ENCODE measurements at places on chromosomes 16 and 17.

- DNase-seq, result no peak
These were observed 12.4 kb upstream of the GFAP start for GRCh38 chr17:44927696-44928095.

GRCh38 chr16:4944333-4945281, 7.7 kb upstream of the PPL start:
- no peak for DNase-seq

DNA sequence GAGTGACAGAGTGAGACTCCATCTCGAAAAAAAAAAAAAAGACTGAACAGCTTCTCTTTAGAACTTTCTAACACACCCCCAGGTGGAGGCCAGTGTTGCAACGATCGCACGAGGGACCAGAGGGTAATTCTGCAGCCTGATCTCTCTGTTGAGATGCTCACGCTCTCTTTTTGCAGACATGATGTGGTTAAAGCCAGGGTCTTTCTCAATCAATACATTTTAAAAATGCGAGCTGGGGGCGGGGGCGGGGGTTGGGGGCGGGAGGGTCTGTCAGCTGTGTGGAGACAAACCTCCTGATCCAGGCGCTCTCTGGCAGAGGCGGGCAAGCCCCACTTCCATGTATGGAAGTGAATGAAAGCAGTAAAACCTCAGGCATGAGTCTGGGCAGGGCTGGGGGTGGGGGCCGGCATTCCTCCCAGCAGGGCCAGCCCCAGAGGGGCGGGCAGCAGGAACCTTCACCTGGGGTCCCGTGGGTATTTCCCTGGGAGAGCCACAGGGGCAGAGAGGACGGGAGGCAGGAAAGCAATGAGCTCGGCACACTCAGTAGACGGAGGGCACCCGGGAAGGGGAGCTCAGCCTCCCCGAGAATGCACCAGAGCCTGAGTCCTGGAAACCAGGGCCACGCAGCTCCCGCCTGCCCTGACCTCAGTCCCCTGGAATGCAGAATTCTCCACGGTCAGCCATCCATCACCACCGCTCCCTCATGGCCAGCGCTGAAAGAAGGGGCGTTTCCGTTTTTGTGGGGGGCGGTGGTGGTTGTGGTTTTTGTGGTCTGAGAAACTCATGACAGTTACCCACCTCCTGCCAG, 28.0 kb downstream of the NXN start:
- no peak for DNase-seq

DNA sequence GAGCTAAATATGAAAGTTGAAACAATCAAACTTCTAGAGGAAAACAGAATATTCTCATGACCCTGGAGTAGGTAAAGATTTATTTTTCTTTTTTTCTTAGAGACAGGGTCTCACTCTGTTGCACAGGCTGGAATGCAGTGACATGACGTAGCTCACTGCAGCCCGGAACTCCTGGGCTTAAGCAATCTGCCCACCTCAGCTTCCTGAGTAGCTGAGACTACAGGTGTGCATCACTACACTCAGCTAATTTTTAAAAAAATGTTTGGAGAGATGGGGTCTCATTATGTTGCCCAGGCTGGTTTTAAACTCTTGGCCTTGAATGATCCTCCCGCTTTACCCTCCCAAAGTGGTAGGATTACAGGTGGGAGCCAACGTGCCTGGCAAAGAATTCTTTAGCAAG, 15.5 kb downstream of the IKZF3 start:
- DNase-seq, result no peak

DNA sequence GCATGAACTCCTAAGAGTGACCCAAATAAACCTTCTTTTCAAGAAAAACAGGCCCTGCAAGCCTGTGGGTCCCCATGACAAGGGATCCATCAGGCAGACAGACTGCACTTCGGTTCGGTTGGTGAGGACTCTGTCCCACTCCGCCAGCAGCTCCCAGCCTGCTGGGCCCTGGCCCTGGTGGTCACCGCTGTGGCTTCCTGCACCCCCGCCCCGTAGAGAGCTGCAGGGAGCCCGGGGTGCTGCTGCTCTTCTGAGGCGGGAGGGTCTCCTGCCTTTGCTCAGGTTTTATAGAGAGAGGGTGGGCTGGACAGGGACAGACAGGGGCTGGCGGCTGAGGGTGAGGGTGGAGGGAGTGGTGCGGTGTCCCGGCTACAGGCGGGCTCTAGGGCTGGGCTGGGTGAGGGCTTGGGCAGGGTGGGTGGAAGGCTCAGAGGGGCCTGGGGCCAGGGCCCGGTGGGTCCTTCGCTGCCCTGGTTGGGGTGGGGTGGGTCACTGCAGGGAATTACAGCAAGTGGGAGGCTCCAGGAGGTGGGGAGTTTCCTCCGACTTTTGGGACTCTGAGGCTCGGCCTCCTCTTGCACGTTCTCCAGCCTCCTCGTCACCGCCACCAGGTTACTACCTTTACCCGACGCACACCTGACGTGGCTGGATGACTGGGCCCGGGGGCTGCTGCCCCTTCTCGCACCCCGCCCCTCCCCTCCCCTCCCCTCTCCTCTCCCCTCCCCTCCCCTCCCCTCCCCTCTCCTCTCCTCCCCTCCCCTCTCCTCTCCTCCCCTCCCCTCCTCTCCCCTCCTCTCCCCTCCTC, 90.2 kb upstream of the CBX4 start:
- no peak for DNase-seq

- no peak for DNase-seq
These were observed 259.1 kb upstream of the XYLT1 start for GRCh38 chr16:17729820-17730219.

DNA sequence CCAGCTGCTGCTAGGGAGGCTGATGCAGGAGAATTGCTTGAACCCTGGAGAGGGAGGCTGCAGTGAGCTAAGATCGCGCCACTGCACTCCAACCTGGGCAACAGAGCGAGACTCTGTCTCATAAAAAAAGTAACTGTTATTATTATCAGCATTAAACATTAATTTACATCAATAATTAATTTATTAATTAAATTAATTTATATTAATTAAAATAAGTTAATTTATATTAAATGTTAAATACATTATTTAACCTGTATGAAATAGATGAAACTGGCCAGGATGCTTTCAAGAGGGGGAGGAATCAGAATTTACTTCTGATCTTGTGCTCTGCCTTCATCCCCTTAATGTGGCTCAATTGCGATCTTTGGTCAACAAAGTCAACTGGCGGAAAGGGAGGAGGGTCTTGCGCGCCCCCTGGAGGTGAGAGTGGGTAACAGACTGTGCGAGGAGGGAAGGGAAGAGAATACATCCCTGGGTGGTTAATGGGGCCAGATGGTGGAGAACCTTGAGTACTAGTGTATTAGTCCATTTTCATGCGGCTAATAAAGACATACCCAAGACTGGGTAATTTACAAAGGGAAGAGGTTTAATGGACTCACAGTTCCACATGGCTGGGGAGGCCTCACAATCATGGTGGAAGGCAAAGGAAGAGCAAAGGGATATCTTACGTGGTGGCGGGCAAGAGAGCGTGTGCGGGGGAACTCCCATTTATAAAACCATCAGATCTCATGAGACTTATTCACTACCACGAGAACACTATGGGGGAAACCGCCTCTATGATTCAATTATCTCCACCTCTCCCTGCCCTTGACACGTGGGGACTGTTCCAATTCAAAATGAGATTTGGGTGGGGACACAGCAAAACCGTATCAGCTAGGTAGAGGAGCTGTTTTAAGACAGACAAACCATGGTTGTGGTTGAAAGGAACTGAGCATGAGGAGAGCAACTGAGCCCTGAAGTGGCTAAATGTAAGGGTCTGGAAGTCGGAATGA, 15.7 kb upstream of the CPPED1 start:
- DNase-seq, result peak; percentile 26

Measured in amygdala (tissue), 56 donors.